ENCODE measurements at places on chromosomes 16 and 17. TPM values are rescaled to one million over a fixed set of nuclear protein-coding genes. Genes with fewer than 3 reads are reported as not detected.

- DNase-seq = no peak
- H3K36me3 ChIP-seq = no peaks in the 10 kb centered on the region
- no peak overlapping the region for H3K27ac ChIP-seq
- no peak overlapping the region for H3K4me3 ChIP-seq
These were observed 2.6 kb downstream of the HOXB9 start for GRCh38 chr17:48623583-48623982.

DNA sequence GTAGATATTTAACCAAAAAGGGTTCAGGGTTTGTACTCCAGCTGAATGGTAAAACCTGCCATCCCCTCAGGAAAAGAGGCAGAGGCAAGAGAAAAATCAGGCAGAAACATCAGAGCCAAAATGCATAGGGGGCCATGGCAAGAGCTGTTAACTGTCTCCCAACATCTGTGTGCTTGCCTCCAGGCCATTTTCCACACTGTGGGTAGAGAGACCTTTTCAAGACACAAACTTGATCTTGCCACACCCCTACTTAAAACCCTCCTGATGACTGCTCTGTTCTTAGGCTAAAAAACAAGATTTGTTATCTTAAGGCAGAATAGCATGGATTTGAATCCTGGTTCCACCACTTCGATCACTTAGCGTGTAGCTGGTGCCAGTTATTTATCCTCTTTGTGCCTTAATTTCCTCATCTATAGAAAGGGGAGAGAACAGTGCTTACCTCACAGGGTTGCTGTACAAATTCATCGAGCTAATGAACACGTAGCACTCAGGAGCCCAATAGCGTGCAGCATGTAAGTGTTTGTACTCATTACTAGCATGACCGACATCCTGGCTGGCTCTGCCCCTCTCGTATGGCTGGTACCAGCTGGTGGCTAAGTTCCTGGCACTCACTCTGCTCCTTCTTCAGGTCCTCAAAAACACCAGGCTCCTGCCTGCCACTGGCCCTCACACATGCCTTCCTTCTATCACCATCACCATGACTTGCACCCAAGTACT is 25.8 kb downstream of the STAT3 start:
- H3K36me3 ChIP-seq = no peaks in the 10 kb centered on the region
- H3K4me3 ChIP-seq = no peak overlapping the region
- no peaks in the 10 kb centered on the region for H3K4me1 ChIP-seq
- H3K27me3 ChIP-seq = no peaks in the 10 kb centered on the region
- no peak overlapping the region for H3K27ac ChIP-seq

The CLDN7 gene
- 0.34 TPM for total RNA-seq

- no peak overlapping the region for H3K4me3 ChIP-seq
- no peaks in the 10 kb centered on the region for H3K4me1 ChIP-seq
- DNase-seq = no peak
- H3K27me3 ChIP-seq = no peaks in the 10 kb centered on the region
These were observed 103.3 kb downstream of the ABCC6 start for GRCh38 chr16:16120044-16120381.

All from SJCRH30 (cell line).